Activated naive CD8-positive, alpha-beta T cell treated with anti-CD3 and anti-CD28 coated beads for 36 hours (primary cell): ENCODE measurements at places on chromosomes 2 and 18. TPM values are rescaled to one million over a fixed set of nuclear protein-coding genes. Genes with fewer than 3 reads are reported as not detected.
A peak's percentile ranks its signal among the peaks of the same experiment; 100 is the strongest.

Gene HOXD10
- total RNA-seq, result not detected

Gene NXPH2
- total RNA-seq, result not detected

Gene SCYGR5
- not detected for total RNA-seq

Gene B3GNT7
- 0.25 TPM for total RNA-seq

Gene NOL4
- not detected for total RNA-seq

Gene SIGLEC15
- not detected for total RNA-seq

Gene WDFY1
- total RNA-seq, result 26.7 TPM

DNA sequence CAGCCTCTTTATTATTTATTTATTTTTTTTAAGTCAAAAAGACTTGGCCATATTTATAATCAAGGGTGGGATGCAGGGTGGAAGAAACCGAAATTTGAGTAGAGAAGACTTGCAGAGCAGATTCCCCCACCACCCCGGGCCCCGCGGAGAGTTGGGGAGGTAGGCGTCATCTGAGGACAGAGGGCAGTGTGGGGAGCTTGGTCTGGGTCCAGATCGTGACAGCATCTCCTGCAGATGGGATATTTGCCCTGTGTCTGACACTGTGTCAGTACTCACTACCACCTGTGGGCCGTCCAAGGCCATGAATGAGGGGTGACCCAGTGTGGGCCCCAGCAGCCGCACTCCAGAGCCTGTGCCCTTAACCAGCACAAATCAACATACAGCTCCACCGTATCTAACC, 10.5 kb upstream of the PRELID3A start:
- no peak overlapping the region for H3K27ac ChIP-seq
- peaks cover 21% of the 10 kb centered on the region for H3K27me3 ChIP-seq
- no peaks in the 10 kb centered on the region for H3K36me3 ChIP-seq
- DNase-seq, result no peak
- no peaks in the 10 kb centered on the region for H3K4me1 ChIP-seq

- no peak for DNase-seq
- no peak overlapping the region for H3K27ac ChIP-seq
These were observed 34.7 kb downstream of the MYT1L start for GRCh38 chr2:2296400-2296799.

DNA sequence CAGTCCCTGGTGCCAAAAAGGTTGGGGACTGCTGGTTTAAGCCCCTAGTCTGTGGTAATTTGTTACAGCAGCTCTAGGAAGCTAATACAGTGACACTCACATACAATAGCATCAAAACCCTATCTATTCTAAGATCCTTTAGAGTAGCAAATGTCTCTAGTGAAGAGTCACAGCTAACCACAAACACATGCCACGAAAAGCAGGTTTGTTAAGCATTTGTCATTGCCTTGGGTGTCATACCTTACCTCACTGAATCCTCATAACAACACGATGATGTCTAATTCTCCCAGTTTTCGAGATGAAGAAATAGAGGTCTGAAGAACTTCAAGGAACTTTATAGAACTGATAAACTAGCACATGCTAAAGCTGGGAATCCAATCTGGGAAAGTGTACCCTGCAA, 29.6 kb upstream of the RNF152 start:
- H3K36me3 ChIP-seq, result peaks cover 2% of the 10 kb centered on the region
- DNase-seq, result no peak
- H3K27me3 ChIP-seq, result peaks cover 4% of the 10 kb centered on the region
- peaks cover 29% of the 10 kb centered on the region for H3K4me1 ChIP-seq

DNA sequence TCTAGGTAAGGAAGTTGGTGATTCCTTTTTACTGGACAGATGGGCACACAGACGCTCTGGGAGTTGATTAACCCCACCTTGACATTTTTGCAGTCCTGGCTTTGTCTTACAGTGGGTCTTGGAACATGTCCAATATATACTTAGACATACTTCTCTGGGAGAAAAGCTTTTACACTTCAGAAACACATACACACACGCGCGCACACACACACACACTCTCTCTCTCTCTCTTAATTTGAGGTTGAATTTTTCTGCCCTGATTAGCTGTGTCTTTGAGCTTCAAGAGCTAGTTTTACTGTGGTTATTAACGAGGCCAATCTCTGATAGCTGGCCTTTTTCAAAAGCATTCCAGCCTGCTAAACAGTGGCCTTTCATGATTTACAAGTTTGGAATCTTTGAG, 215.0 kb downstream of the MYCN start:
- H3K4me3 ChIP-seq, result no peak overlapping the region
- no peak for DNase-seq
- peaks cover 4% of the 10 kb centered on the region for H3K27me3 ChIP-seq
- H3K36me3 ChIP-seq, result no peaks in the 10 kb centered on the region
- H3K27ac ChIP-seq, result no peak overlapping the region
- no peaks in the 10 kb centered on the region for H3K4me1 ChIP-seq

GRCh38 chr2:131063501-131064283, 29.6 kb downstream of the FAM168B start:
- peaks cover 28% of the 10 kb centered on the region for H3K36me3 ChIP-seq
- H3K4me1 ChIP-seq, result peaks cover 20% of the 10 kb centered on the region
- H3K27me3 ChIP-seq, result no peaks in the 10 kb centered on the region
- peak overlapping the region; percentile 47 for H3K27ac ChIP-seq
- no peak overlapping the region for H3K4me3 ChIP-seq

DNA sequence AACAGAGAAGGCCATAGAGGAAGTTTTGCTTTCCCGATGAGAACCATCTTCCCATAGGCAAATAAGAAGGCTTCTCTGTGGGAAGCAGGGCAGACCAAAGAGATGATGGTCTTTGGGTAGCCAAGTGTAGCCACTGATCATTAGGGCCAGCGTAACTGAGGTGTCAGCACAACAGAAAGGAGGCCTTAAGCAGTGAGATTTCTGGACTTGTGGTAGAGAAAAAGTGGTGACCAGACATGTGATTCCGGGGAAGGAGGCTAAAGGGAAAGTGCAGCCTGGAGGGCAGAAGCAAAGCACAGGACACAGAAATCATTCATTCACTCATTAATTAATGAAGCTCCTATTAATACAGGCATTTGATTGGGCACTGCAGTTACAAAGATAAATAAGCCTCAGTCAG, 15.4 kb downstream of the EVA1A start:
- H3K4me3 ChIP-seq, result no peak overlapping the region
- H3K27me3 ChIP-seq, result peaks cover 15% of the 10 kb centered on the region
- no peaks in the 10 kb centered on the region for H3K4me1 ChIP-seq
- DNase-seq, result no peak
- H3K36me3 ChIP-seq, result no peaks in the 10 kb centered on the region

DNA sequence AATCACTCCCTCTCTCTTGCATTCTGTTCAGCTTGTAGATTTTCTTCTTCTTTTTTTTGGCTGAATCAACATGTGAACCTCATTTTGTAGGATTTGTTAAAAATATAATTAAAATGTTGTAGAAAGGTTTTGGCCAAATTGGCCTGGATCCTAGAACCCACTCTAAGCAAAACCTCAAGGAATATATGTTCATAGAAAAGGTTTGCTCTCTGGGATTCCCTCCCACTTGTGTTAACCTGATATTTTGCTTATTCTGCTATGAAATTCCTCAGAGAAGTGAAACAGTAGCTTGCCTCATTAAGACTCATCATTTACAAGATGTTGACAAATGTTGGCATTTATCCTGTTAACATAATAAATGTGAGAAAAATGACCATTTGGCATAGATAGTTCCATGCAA, 456.7 kb downstream of the TMEM182 start:
- H3K36me3 ChIP-seq, result no peaks in the 10 kb centered on the region
- H3K4me3 ChIP-seq, result no peak overlapping the region
- no peaks in the 10 kb centered on the region for H3K27me3 ChIP-seq
- DNase-seq, result no peak
- no peak overlapping the region for H3K27ac ChIP-seq
- no peaks in the 10 kb centered on the region for H3K4me1 ChIP-seq

DNA sequence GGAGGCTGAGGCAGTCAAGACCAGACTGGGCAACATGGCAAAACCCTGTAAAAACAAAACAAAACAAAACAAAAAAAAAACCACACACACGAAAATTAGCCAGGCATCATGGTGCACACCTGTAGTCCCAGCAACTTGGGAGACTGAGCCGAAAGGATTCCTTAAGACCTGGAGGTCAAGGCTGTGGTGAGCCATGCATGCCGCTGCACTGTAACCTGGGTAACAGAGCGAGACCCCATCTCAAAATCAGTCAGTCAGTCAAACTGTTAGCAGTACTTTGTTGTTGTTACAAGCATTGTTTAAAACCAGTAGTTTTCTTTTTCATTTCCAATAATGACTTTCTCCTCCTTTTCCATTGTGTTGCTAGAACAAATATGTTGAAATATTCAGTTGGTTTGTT, 21.7 kb downstream of the EPB41L5 start:
- no peaks in the 10 kb centered on the region for H3K27me3 ChIP-seq
- H3K4me1 ChIP-seq, result peaks cover 4% of the 10 kb centered on the region
- no peak for DNase-seq
- H3K4me3 ChIP-seq, result no peak overlapping the region
- H3K36me3 ChIP-seq, result peaks cover 10% of the 10 kb centered on the region

DNA sequence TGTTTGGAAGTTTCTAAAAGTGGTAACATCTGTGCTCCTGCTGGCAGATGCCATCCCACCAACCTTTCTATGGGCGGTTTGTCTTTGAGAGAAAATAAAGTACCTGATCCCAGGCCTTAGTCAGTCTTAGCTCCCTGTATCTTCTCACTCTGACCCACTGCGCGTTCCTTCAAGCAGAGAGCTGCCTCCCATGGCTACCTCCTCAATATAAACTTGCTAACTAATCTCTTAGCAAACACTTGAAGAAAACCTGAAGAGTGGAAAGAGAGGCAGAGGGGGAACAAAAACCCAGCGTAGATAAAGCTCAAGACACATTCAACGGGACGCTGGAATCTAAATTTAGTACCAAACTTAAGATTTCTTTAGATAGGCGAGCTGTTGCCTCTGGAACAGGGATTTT, 17.6 kb downstream of the ZEB2 start:
- peaks cover 2% of the 10 kb centered on the region for H3K36me3 ChIP-seq
- no peak overlapping the region for H3K4me3 ChIP-seq
- DNase-seq, result no peak
- H3K4me1 ChIP-seq, result peaks cover 23% of the 10 kb centered on the region
- H3K27me3 ChIP-seq, result peaks cover 14% of the 10 kb centered on the region
- no peak overlapping the region for H3K27ac ChIP-seq

GRCh38 chr2:65765376-65765775, 333.0 kb upstream of the SPRED2 start:
- H3K27me3 ChIP-seq, result peaks cover 9% of the 10 kb centered on the region
- no peak overlapping the region for H3K27ac ChIP-seq
- H3K36me3 ChIP-seq, result no peaks in the 10 kb centered on the region
- H3K4me1 ChIP-seq, result no peaks in the 10 kb centered on the region
- no peak for DNase-seq

DNA sequence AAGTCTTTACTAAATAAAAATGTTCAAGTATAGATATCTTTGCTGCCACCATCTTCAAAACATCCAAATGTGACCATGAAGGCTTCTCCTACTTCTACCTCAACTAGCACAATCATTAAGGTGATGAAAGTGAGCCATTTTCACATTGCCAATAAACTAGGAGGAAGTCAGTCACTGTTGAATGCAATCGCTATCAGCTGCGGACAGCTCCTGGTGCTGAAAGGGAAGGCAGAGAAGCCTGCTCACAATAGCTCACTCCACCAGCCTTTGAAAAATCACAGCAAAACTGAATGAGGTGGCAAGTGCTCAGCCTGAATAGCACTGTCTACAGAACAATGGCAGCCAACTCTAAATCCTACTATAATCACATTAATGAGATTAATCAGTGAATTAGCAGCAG, 2.2 kb downstream of the MYT1L start:
- H3K27ac ChIP-seq, result no peak overlapping the region
- no peaks in the 10 kb centered on the region for H3K4me1 ChIP-seq
- DNase-seq, result no peak
- no peaks in the 10 kb centered on the region for H3K27me3 ChIP-seq

DNA sequence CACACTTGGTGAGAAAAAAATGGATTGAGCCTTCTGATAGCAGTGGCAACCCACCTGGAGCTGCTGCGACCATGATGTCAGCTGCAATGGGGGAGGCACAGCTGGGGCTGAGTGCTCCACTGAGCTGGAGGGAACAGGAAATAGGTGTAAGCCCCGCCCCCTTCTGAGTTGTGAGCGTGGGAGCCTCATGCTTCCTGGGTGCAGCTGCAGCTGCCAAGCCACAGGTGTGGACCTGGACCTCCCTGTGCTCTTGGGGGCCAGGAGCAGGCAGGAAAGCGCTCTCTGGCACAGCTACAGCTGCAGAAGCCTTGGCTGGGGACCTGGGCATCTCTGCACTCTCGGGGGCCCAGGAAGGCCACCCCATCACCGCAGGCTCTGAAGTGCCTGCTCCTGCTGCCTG, 970.6 kb downstream of the DCDC2C start:
- DNase-seq, result peak; percentile 17
- no peaks in the 10 kb centered on the region for H3K27me3 ChIP-seq
- H3K27ac ChIP-seq, result no peak overlapping the region
- no peak overlapping the region for H3K4me3 ChIP-seq
- H3K36me3 ChIP-seq, result no peaks in the 10 kb centered on the region

DNA sequence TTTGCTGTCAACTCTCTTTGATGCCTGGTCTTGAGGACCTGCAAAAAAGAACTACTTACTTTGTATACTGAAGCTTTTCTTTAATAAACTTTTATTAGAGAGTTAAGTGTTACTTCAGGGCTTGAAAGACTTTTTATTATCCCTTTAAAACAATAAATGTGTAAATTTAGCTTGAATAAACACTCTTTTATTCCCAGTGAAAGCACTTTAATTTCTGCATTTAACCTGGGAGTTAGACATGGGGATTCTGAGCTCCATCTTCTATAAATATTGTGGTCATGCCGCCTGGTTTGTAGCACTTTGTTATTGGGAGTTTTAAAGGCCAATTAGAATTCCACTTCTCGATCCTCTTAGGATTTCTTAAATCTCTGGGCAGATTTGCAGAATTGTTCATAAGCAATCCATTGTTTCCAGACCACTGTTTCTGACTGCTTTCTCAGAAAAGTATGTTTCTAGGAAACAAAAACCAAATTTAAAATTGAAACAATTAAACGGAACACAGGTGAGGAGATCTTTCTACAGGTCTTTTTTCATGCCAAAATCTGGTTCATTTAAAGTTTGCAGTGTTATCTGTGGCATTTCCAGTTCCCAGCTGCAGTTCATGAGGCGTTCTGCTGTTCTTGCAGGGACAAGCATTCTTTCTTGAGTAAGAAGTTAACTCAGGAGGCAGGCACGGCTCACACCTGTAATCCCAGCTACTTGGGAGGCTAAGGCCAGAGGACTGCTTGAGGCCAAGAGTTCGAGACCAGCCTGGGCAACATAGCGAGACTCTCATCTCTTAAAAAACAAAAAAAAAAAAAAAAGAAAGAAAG, 18.1 kb upstream of the E2F6 start:
- H3K4me1 ChIP-seq, result peaks cover 6% of the 10 kb centered on the region
- H3K36me3 ChIP-seq, result no peaks in the 10 kb centered on the region
- H3K27me3 ChIP-seq, result peaks cover 69% of the 10 kb centered on the region
- no peak for DNase-seq
- H3K4me3 ChIP-seq, result peak overlapping the region; percentile 24
- H3K27ac ChIP-seq, result no peak overlapping the region

- H3K27me3 ChIP-seq, result peaks cover 7% of the 10 kb centered on the region
- H3K4me1 ChIP-seq, result no peaks in the 10 kb centered on the region
- H3K27ac ChIP-seq, result no peak overlapping the region
- no peak for DNase-seq
- no peak overlapping the region for H3K4me3 ChIP-seq
- H3K36me3 ChIP-seq, result no peaks in the 10 kb centered on the region
These were observed 142.1 kb downstream of the GFPT1 start for GRCh38 chr2:69244882-69245281.

GRCh38 chr2:105125428-105125827, 87.6 kb downstream of the MRPS9 start:
- H3K4me3 ChIP-seq, result no peak overlapping the region
- no peak for DNase-seq
- peaks cover 5% of the 10 kb centered on the region for H3K4me1 ChIP-seq
- H3K27ac ChIP-seq, result no peak overlapping the region
- H3K36me3 ChIP-seq, result no peaks in the 10 kb centered on the region
